ENCODE measurements at places on chromosomes 1 and 21.
A peak's percentile ranks its signal among the peaks of the same experiment; 100 is the strongest.

DNA sequence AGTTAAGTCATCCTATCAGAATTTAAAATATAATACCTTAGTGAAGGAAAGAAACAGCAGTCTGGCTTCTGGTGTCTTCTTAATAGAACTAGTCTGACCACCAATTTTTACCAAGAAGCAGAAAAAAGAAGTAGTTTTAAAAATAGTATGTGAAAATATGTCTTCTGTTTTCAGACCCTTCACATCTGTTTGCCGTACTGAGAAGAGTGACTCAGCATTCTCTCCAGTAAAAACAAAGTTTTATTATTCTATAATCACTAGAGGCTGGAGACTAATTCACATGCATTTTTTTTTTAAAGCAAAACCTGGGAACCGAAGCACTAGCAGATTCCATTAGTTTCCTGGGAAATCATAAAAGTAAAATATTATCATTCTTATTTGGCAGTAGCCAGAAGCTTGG lies 163.8 kb downstream of the COL24A1 start:
- DNase-seq: no peak

- no peak for DNase-seq
These were observed 35.9 kb upstream of the ATP1B1 start for GRCh38 chr1:169070547-169070946.

DNA sequence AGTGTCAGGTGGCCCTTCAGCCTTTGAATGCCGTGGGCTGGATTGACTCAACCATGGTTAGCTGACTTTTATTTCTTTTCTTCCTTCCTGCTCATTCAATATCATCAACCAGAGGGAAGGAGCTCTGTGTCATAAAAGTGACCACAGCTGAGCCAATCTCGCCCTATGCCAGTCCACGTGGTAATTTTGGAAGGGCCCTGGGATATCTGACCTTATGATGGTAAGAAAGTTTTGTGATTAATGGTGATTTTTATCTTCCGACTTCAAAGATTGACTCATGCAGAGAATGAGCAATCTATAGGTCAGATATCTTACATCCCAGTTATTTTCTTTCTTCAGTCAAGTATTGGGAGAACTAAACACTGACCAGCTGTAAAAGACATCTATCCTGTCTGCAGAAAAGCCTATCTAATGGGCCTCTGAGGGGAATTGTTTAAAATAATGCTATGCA lies 170.3 kb downstream of the ZC3H11B start:
- no peak for DNase-seq

DNA sequence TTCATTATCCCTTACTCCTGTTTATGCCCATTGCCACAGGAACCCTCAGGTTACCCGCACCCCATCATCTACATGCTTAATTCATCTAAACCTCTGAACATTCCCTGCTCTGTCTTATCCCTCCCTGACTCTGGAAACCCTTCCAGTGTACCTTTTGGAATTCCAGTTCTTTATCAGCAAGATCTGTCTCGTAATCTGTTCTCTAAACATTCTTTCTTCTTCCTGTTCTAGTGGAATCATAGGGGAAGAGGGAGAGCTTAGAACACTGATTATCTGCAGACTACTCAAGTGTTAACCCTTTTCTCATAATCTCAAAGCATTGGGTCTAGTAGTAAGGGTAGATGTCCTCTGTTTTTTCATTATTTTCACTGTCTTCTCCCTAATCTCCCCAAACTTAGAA lies 159.8 kb downstream of the PIK3R3 start:
- no peak for DNase-seq

DNA sequence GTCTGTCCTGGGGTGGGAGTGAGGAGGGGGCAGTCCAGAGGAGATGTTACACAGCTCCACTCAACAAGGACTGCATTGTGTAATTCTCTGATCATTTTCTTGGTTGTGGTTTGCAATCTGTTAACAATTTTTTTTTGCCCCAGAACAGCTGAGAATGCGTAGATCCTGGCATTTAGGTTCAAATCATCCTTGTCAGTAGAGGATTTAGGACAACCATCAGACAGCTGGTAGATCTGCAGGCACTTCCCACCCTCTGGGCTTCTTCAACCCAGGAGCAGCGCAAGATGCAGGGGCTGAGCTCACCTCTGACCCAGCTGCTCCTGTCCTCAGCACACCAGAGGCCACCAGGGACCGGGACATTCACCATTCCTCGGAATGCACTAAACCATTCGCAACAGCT lies 13.5 kb downstream of the BCAR3 start:
- peak; percentile 68 for DNase-seq

GRCh38 chr1:90780981-90781380 lies 63.9 kb upstream of the BARHL2 start:
- DNase-seq: no peak

GRCh38 chr1:244735404-244735803 lies 82.5 kb downstream of the DESI2 start:
- peak; percentile 44 for DNase-seq

GRCh38 chr1:93438716-93439115 lies 9.2 kb upstream of the FNBP1L start:
- DNase-seq: no peak

GRCh38 chr1:24968941-24969585 lies 39.0 kb upstream of the RUNX3 start:
- no peak for DNase-seq

DNA sequence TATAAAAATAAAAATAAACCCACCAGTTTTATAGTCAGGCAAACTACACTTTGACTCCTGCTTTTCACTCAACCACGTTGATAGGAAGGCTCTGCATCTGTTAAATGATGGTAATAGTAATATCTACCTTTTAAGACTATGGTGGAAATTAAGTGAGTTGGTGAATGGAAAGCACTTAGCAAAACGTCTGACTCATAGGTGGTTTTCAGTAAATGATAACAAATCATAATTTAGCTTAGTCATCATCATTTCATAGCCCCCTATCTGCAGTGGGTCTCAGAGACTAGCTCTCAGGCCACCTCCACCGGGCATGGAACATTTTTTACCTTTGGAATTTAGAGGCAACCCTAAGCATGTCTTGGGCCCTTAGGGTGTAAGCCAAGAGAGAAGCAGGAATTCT lies 160.0 kb downstream of the PDE4B start:
- no peak for DNase-seq

DNA sequence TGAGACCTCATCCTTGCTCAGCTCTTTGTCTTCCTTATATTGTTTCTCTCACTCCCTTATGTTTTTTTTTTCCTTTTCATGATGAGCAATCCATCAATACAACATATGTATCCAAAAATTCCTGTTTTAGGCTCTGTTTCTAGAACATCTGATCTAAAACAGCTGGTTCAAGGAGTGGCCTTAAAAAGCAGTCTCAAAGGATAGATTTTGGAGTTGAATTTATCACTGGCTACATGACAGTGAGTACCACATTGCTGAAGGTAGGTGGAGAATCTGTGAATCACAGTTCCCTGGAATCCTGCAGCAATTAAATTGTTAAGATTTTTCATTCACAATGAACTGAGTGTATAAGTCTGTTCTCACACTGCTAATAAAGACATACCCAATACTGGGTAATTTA lies 155.8 kb upstream of the ADAMTS5 start:
- no peak for DNase-seq

- no peak for DNase-seq
These were observed 99.1 kb upstream of the CAMK1G start for GRCh38 chr1:209484429-209484828.

DNA sequence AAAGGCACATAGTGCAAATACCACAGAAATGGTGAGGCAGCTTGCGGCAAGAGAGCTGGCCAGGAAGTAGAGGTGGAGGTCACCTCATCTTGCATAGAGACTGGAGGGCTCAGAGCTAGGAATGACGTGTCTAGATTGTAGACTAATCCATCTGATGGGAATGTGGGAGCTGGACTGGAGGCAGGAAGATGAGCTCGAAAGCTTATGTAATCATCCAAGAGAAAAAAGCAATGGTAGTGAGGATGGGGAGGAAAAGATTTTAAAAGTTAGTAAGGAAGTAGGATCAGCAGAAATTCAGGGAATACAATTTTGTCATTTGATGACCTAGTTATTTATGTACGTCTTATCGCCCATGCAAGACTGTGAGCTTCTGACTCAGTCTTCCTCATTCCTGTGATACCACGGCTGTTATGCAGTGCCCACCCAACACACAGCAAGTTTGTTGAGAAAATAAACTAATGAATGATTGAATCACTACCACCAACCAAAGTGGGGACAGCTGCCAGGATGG lies 123.9 kb downstream of the RRAGC start:
- DNase-seq: no peak

- DNase-seq: no peak
These were observed 10.6 kb downstream of the PADI1 start for GRCh38 chr1:17215545-17215890.

- no peak for DNase-seq
These were observed 43.3 kb upstream of the PUM1 start for GRCh38 chr1:31108861-31109260.

- DNase-seq: no peak
These were observed 28.9 kb upstream of the RGS1 start for GRCh38 chr1:192546596-192547190.

- DNase-seq: no peak
These were observed 5.4 kb upstream of the TNFRSF4 start for GRCh38 chr1:1219341-1219740.

- DNase-seq: peak; percentile 42
These were observed 55.5 kb upstream of the FOXO6 start for GRCh38 chr1:41305576-41306363.

GRCh38 chr21:18007121-18007520 lies 188.0 kb upstream of the C21orf91 start:
- DNase-seq: no peak

GRCh38 chr1:99975529-99975928 lies 5.7 kb downstream of the SLC35A3 start:
- DNase-seq: no peak

DNA sequence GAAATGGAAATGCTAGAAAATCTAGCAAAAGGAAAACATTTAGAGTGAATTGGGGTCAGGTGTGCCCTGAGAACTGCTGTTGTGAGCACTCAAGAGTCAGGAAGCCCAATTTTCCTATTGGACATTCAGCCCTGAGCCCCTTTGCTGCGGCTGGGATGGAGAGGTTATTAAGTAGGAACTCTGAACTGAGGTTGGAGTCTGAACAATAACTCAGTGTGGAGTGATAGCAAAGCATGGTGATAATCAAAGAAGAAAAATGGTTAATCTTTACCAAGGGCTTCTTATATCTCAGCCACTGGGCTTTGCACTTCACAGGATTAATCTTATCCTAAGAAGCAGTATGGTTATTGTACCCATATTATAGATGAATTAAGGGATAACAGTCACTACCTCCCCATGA lies 52.0 kb downstream of the TMCO4 start:
- no peak for DNase-seq

DNA sequence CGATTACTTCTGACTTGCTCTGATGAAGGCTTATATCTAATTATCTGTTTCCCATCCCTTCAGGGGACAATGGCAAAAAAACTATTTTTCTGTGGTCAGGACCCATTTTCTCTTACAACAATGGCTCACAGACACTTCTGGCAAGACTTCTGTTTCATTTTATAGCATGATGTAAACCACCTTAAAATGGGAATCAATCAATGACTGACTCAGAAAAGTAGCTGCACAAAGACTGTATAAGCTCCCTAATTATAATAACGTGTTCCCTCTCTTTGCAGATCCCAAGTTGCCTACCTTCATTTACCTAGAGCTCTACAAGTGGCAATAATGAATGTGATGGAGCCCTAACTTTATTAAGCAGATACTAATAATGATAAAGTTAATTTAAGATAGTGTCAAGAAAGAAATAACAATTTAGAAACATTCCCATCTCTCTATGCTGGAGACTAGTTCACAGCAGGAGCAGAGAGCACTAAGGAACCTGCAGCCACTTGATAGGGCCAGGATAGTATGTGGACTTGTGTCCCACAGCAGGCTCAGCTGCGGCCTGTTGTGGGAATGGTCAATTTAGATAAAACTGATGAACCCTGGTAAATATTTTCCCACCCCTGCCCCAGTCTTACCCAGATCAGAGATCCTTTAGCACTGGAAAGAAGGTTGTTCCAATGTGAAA lies 538 bp downstream of the GBP2 start:
- DNase-seq: no peak

GRCh38 chr1:79792219-79792930 lies 785.8 kb upstream of the ADGRL4 start:
- DNase-seq: no peak

GRCh38 chr21:46054451-46054881 lies 43.4 kb upstream of the COL6A2 start:
- DNase-seq: peak; percentile 53

DNA sequence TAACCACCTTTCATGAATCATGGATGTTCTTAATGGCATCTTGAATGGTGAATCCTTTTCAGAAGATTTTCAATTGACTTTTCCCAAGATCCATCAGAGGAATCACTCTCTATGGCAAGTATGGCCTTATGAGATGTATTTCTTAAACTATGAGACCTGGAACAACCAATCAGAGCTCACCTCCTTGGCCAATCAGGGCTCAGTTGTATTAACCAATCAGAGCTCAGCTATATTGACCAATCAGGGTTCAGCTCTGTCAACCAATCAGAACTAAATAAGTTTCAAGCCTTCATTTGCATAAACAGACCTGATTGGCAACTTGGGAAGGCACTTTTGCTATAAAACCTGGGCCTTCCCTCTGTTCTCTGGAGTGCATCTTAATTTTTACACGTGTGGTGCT lies 13.6 kb upstream of the FAM3B start:
- DNase-seq: no peak

- DNase-seq: no peak
These were observed 53.0 kb upstream of the AKT3 start for GRCh38 chr1:243903041-243903440.

- no peak for DNase-seq
These were observed 42.8 kb downstream of the DISP3 start for GRCh38 chr1:11521582-11522399.

DNA sequence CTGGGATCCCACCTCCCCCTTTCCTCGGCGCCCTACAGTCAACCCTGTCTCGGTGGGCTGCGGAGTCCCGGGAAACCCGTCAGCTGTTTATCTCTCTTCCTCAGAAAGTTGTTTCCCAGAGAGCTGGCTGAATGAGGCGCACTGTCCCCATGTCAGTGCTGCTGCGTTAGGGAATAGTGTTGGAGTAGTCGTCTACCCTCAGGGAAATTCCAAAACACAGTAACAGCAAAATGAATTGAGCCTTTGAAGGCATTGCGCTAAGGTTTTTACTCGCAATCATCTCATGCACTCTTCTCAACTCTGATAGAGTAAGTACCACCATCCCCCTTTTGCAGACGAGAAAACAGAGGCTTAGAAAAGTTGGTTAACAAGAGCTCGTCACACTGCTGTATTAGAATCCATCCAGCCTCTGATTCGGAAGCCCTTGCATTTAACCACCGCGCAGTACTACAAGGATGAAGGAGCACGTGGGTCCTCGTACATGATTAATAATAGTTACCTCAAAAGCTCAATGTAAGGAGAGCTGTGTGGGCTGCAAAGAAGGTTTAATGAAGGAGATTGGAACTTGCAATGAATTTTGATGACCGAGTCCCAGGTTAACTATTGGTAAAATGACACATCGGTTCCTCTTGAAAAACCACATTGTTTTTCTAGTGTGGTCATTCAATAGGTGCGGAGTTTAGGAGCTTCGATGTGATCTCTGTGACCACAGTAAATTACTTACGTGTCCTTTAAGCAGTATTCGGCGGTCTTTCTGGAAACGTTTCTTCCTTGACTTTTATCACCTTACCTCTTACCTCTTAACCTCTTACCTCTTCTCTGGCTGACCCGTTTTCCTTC lies 788 bp upstream of the EDEM3 start:
- no peak for DNase-seq
